ENCODE measurements at places on chromosomes 6 and 20.
A peak's percentile ranks its signal among the peaks of the same experiment; 100 is the strongest.

DNA sequence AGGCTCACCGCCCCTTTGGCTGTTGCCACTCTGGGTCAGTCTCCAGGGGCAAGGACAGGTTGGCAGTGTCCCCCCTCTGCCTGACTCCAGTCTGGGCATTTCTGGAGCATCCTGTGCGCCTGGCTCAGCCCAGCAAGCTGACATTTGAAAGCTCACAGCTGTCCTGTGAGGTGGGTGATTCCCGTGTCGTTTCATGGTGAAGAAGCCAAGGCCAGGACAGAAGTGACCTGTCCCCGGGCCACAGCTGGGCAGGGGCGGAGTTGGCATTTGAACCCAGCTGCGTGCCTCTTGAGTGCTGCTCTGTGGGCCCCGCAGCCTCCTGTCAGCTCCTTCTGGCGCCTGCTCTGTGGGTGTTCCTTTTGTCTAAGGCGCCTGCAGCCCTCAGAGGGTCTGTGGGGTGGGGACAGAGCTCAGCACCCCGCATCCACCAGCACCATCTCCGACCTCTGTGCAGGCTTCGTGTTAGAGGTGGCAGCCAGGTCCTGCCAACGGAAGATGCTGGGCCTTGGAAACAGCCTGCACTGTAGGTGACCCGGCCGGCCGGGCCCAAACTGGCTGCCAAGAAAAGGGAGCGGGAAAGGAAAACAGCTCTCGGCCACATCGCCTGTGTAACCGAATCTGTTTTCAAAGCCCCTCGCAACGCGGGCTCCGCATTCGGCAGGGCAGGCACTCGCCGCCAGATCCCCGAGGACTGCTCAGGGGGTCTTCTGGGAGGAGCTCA, 5.8 kb upstream of the GATA5 start:
- no peak for DNase-seq

DNA sequence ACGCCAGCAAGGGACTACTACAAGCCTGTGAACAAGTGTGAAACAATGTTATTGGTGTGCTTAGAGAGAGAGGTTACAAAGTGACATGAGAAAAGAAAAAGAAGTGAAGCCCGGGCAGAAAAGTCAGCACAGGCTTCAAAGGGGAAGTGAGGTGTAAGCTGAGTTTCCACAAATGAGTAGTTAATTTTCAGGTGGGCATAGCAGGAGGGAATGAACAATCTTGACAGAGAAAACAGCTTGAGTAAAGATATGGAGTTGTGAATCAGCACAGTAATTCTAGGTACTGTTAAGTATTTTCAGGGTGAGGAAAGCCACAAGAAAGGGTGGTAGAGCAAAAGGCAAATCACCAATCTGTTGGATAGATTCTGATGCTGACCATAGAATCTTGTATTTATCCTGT, 4.3 kb downstream of the KCNQ5 start:
- DNase-seq, result no peak

DNA sequence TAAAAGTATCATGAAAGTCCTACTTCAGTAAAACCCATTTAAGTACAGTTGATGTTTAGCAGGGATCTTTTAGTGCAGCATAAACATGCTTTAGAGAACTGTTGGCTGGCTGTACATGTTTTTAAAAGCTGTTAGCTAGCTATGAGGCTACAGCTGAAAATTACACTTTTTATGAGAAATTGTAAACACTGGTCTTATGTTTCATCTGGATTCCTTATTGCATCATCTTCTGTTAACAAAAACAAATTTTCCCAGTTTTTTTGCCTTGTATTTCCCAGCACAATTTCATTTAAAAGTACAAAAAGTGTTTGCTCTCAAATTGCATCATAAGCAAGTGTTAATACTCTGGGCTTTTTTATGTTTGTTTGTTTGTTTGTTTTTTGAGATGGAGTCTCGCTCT, 18.3 kb upstream of the HLA-E start:
- DNase-seq, result no peak

DNA sequence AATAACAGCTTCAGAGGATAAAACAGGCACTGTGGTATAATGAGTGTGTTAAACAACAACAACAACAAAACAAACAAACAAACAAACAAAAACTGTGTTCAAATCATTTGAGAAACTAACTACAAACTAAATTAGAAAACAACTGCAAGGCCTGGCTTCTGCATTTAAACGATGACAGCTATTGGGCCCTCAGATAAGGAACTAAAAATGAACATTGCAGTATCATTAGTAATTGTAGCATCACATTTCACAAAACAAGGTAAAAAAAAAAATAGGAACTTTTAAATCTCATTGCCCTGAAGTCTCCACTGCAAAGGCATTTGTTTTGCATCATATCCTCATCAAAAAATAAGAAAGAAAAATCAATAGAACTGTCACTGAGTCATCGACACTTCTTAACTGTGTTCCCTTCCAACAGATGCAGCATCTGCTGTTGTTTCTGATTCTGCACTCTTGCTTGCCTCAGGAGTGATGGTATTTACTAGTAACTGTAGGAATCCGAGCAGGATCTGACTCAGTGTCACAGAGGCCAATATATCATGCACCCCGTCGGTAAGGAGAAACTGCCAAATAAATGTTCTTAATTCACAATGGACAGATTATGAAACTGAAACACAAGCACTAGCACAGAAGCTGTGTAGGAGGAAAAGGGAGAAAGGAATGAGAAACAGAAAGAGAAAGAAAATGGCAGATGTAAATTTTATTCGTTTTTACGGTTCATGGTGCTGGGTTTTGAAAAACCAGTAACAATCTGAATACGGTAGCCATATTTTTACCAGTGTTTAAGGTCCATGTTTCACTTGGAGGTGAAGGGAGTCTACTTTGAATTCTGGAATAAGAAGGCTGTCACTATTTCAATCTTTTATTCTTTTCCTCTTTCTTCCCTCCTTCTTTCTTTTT, 365.7 kb upstream of the EPHA7 start:
- DNase-seq, result no peak

- DNase-seq, result no peak
Measured at GRCh38 chr6:70706491-70707123, 38.9 kb downstream of the SMAP1 start.

DNA sequence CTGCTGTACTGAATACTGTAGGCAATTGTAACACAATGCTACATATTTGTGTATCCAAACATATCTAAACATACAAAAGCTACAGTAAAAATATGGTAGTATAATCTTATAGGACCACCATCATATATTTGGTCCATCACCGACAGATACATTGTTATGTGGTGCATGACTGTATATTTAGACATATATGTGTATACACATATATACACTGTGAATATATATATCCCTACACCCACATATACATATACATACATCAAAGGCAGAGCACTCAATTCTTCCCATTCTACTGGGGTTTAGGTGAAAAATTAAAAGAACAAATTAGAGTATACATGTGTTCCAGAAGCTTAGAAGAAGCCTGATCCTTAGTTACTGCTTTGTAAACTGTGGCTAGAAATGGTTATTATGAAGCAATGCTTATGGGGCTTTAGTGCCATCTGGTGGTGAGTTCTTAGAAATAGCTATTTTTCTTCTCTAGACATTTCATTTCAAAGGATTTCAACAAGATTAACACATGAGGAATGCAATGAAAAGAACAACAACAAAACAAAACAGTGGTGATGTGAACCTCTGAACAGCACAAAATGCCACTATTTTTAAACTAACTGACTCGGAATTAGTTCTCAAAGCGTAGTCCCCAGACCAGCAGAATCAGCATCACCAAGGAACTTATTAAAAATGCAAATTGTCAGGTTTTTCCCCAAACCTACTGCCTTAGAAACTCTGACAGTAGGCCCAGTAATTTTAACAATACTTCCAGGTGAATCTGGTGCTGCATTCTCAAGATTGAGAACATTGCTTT, 38.0 kb downstream of the PKHD1 start:
- DNase-seq, result no peak

- no peak for DNase-seq
Measured at GRCh38 chr6:111173946-111174345, 86.6 kb downstream of the SLC16A10 start.

DNA sequence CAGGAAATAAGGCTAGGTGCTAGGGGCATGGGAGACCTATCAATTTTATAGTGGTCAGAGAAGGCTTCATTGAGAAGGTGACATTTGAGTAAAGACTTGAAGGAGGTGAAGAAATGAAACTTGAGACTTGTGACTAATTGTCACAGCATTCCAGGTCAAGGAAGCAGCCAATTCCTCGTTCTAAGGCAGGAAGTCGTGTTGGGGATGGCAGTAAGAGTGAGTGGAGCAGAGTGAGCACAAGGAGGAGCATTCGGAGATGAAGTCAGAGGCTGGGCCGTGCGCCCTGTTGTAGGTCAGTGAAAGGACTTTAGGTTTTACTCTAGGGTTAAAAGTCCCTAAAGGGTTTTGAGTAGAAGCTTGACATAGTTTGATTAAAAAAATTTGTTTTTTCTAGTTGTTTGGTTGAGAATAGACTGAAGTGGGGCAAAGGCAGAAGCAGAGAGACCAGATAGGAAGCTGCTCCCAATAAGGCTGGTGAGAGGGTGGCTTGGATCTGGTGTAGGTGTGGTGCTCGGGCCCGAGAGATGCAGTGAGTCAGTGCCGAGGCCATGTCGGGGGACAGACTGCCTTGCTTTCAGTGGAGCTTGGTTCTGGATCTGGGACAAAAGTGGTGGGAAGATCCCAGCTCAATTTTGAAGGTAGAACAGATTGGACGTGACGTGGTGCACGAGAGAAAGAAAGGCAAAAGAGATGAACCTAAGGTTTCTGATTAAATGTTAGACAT, 2.6 kb upstream of the RSPH3 start:
- DNase-seq, result no peak

- DNase-seq, result no peak
Measured at GRCh38 chr6:11341867-11342266, 109.4 kb upstream of the NEDD9 start.

DNA sequence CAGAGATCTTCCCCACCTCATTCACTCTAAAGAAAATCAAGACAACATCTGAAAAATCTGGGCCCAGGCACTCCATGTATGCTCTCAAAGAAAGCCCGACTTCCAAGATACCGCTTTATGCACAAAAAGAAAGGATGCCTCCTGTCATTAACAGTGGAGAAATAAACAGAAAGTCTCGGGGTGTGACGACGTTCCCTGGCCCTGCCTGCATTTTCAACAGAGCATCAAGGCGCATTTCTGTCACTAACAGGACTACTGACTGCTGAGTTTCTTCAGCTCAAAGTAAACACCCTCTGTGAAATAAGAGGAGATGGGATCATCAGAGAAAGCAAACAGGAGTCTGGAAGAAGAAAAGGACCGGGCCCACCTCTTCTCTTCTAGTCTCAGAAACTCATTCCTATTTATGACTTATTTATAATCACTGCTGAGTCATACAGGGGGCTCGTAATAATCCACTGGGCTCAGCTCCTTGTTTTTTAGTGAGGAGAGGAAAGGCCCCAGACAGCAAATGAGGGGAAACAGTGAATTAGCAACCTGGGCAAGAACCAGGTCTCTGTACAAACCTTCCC, 99.7 kb downstream of the ZMYND8 start:
- no peak for DNase-seq

DNA sequence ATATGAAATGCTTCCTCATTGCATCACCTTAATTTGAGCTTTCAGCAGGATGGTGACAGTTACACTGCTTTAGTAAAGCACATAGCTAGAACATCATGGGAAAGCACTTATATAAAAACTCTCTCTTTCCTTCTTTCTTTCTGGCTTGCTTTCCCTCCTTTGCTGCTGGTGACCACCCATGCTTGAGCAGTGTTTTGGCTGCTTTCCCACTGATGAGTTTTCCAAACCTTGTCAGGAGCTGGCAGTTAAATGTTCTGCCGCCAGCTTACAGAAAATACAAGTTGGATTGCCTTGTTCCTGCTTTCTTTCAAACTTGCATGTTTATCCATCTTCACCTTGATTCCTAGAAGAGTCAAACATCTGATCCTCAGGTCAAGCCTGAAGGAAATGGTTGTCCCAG, 323.9 kb downstream of the FOXA2 start:
- no peak for DNase-seq

GRCh38 chr6:159807150-159807858, 7.2 kb downstream of the PNLDC1 start:
- no peak for DNase-seq

GRCh38 chr6:81925201-81925600, 172.7 kb upstream of the TENT5A start:
- no peak for DNase-seq

- DNase-seq, result no peak
Measured at GRCh38 chr6:13480631-13481501, 6.5 kb downstream of the GFOD1 start.

DNA sequence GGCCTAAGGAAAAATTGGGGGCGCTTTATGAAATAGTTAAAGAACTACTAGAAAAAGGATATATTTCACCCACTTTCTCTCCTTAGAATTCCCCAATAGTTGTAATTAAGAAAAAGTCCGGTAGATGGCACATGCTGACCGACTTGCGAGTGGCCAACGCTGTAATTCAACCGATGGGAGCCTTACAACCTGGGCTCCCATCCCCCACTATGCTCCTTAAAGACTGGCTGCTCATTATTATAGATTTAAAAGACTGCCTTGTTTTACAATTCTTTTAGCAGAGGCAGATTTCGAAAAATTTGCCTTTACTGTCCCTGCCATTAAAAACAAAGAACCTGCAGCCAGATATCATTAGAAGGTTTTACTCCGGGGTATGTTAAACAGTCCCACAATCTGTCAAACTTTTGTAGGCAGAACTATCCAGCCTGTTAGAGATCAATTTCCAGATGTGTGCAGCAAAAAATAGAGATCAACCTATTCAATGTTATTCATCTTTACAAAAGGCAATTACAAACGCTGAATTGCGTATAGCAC, 58.5 kb upstream of the PRSS16 start:
- DNase-seq, result peak; percentile 13

GRCh38 chr20:47071646-47072185, 177.1 kb downstream of the EYA2 start:
- DNase-seq, result no peak

DNA sequence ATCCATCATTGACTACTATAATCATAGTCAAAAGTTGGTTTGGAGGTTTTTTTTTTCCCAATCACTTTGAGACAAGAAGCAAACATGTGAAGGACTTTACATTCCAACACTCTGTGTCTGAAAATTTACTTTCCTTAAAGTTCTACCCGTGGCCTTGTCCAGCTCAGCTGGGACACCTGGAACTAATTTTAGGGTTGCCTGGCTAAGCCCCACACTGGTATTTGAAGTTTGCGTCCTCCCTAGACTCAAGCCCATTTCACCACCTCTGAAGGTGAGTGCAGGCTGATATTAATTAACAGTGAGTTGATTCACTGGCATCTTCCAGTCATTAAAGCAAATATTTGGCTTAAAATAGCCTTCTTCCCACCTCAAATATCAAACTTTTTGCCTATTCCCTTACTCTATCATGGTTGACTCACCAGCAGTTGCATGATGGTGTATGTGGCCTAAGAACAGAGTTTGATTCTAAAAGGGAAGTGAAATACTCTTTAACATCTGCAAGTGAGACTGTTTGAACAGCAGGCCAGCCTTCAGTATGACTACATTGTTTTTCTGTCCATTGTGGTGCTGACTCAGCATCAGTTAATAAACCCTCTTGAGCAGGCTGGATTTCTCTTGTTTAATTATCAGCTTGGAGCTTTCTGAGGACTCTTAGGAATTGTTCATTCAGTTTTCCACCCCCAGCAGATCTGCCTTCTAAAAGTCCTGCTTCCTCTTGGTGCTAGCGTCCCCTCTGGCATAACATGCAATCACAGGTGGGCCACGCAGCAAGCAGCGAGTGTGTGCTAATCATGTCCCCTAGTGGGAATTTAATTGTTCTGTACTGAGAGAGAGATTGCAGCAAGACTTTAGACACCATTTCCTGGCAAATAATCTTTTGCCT, 1.8 kb upstream of the PRDM1 start:
- no peak for DNase-seq

- no peak for DNase-seq
Measured at GRCh38 chr6:294656-295565, 2.6 kb downstream of the DUSP22 start.

- DNase-seq, result no peak
Measured at GRCh38 chr6:63560801-63561287, 11.4 kb upstream of the LOC128125822 start.

Data from activated T-helper 9 cell treated with anti-CD3 and anti-CD28 coated beads, Interleukin-2, amount 50 U/mL, for 16 hours (primary cell).